ENCODE measurements at places on chromosomes 7 and 10.

DNA sequence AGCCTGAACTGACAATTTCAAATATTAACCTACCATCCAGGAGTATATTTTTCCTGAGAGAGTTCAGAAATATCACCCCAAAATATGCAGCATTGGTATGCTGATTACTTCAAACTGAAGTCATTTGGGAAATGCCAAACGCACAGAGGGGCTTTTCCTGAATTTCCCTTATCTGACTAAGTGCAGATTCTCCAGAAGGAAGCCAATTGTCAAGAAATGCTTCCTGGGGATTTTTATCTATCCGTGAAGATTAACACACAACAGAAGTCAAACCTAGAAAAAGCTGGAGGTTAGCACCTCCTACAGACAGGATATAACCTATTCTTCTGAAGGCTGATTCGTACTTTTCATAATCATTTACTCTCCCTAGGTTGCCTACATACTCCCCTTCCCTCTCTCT is 91.0 kb downstream of the AKR1D1 start:
- no peak for DNase-seq

- no peak for DNase-seq
Observed at GRCh38 chr10:52658112-52658511, 114.5 kb downstream of the MBL2 start.

DNA sequence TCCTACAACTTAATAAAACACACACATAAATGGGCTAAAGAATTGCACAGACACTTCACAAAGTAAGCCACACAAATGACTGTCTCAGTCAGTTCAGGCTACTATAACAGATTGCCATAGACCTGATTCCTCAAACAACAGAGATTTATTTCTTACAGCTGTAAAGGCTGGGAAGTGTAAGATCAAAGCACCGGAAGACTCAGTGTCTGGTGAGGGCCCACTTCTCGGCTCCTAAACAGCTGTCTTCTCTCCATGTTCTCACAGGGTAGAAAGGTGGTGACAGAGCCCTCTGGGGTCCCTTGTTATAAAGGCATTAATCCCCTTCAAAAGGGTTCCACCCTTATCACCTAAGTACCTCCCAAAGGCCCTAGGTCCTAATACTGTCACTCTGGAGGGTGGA is 18.3 kb downstream of the STK32C start:
- DNase-seq, result no peak

GRCh38 chr7:30012757-30013156 is 13.7 kb downstream of the FKBP14 start:
- DNase-seq, result no peak

- no peak for DNase-seq
Observed at GRCh38 chr10:62380016-62380415, 5.8 kb downstream of the ZNF365 start.

GRCh38 chr7:122273117-122273516 is 31.4 kb downstream of the FEZF1 start:
- DNase-seq, result no peak

Measured in effector memory CD4-positive, alpha-beta T cell (primary cell).